HEK293T (cell line): ENCODE measurements at places on chromosomes 1 and 21.

DNA sequence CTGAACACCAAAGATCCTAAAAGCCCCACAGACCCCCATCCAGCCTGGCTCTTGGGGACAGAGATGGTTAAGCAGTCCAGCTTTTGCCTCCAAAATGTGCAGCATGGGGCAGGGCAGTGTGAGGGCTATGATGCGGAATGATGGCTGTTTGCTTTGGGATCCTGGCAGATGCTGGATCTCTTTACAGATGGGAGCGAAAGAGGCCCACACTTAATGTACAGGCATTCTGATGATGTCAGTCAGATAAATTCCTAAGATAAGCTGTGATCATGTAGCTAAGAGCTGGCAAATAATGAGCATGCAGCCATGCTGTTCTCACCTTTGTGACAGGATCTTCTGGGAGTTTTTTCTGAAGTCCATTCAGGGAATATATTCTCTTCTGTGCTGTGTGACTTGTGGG lies 17.6 kb upstream of the KCNQ4 start:
- DNase-seq: no peak

GRCh38 chr1:109392788-109393616 lies 4.7 kb downstream of the SORT1 start:
- DNase-seq: peak; percentile 35

- no peak for DNase-seq
Observed at GRCh38 chr1:203520315-203520714, 26.4 kb downstream of the OPTC start.

- no peak for DNase-seq
Observed at GRCh38 chr1:202160377-202160940, at the start of gene PTPN7. PTPN7 (minus strand) TSS chr1:202160602; CDS start chr1:202159402, 1,200 bp downstream.

GRCh38 chr1:160419838-160420169 lies 19.4 kb downstream of the VANGL2 start:
- DNase-seq: no peak

DNA sequence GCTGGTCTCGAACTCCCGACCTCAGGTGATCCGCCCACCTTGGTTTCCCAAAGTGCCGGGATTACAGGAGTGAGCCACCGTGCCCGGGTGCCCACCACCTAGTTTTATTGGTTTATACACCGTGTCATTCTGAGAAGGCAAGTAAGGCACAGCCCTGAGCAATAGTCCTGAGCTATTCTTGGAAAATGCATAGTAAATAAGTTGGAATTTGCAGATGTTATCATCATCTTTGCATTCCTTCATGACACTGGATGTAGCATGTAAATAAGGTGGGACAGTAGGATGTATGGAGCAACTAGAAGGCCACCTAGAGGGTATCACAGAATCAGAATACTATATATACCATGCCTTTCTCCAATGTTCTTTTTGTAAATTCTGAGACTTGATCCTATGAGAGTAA lies 11.0 kb downstream of the TOR1AIP2 start:
- DNase-seq: no peak

DNA sequence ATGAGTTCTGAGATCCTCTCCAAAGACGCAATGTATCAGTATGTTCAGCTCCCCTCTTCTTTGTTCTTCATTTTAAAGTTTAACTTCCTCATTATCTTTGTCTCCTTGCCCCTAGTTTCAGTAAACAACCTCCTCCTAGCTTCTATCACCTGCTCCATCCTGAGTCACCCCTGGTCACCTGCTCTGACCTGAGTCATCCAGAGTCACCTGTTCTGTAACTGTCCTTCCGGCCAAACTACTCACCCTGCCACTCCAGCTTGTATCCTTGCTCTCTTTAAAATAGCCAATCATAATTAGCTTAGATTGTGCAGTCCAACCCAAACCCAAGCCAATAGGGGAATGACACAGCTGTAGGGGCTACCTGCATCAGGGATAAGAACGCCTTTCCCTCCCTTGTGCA lies 332.0 kb downstream of the OLFM3 start:
- no peak for DNase-seq

DNA sequence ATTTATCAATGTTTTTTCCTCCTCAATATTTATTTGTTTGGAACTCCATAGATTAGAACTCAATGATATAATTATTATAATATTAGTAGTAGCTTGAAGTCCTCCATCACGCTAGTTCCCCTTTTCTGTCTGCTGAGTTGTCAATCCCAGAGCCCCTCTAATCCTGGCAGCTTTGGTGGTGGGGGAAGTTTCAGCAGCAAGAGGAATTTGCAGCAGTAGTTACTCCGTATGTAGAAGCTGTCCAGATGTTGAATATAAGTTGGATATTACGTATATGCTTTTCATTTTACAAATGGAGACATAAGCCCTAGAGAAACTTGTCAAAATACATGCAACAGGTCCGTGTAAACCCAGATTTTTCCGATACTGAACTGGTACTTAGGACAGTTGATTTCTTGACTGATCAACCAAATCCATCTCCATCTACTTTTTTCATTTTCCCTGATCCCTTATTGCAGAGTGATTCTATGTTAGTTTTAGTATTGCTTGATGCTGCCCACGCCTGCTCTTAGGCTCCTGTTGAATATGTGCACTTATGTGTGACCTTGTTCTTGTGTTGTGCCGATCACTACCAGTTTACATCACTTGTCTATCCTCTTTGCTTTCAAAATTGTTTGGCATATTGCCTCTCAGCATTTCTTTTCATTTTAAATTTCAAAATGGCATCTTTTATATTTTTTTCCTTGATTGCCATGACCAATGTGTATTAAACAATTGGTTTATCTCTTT lies 28.1 kb downstream of the SMAP2 start:
- no peak for DNase-seq

DNA sequence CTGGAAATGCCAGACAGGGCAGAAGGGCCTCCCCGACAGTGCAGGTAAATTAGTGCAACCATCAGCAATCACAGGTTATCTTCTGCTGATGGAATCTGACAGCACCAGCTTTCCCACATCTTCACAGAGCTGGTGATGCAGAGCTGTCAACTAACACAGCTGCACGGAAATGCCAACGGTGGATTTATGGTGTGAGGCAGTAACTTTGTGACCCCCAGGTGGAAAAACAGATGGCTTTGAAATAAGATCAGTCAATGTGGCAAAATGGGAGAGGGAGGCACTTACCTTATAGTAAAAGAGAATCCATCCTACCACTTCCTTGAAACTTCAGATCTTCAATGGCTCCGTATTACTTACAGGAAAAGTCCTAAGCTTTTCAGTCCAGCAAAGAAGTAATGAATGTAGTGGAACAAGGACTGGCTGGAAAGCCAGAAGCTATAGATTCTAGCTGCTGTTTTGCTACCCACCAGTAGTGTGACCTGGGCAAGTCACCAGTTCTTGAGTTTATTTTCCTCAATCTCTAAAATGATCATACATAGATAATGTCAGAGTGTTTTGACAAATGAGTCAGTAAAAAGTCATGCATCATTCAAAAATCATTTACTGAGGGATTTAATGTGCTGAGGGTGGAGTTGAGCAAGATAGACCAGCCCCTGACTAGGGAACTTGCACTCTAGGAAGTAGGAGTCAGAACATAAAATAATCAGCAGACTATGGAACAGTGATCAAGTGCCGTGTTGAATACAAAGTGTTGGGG lies 245.7 kb upstream of the JUN start:
- DNase-seq: no peak

DNA sequence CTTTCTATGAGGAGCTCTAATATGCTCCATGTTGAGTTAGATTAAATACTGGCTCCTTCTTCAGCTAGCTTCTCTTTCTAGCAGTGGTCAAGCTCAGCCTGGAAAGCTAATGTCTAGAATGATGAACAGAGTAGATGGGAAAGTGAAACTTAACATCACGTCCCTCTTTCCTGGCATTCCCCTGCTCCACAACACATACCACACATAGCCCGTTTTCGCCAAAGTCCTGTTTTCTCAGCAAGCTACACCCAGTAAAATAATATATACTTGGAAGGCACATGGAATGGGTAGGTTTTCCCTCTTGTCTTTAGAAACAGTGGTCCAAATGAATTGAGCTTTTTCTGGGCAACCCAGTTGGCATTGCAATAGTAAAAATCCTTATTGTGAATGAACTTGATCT lies 3.8 kb downstream of the KRTAP27-1 start:
- no peak for DNase-seq

GRCh38 chr21:45513741-45514310 lies 28.4 kb downstream of the SLC19A1 start:
- DNase-seq: no peak

- DNase-seq: no peak
Observed at GRCh38 chr1:47644212-47644573, 206.3 kb downstream of the FOXD2 start.

DNA sequence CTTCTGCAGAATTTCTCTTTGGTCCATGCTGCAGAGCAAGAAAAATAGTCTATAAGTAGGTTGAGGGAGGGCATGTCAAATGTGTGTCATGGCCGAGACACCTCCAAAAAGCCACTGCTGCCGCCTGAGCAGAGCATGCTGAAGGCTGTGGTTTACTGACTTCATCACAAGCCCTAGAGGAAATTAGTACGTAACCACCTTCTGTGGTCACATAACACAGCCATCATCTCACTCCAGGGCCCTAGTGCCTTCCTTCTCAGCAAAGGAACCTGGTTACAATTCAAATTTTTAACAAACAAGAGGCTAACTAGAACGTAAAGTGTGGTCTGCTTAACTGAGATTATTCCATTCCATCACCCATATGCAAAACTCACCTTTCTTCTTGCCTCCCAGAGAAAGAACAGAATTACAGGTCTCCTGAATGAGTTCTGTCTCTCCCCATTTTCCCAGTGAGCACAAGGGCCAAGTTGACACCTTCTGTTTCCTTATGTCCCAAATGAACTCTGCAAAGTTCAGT lies at the start of gene PTPN22:
TSS of gene PTPN22 (minus strand) at position 116 of the 517 bp plus-strand sequence.
- no peak for DNase-seq

GRCh38 chr21:40901691-40902090 lies 54.7 kb upstream of the DSCAM start:
- DNase-seq: no peak

- DNase-seq: no peak
Observed at GRCh38 chr1:53087332-53088285, 25.6 kb downstream of the PODN start.

DNA sequence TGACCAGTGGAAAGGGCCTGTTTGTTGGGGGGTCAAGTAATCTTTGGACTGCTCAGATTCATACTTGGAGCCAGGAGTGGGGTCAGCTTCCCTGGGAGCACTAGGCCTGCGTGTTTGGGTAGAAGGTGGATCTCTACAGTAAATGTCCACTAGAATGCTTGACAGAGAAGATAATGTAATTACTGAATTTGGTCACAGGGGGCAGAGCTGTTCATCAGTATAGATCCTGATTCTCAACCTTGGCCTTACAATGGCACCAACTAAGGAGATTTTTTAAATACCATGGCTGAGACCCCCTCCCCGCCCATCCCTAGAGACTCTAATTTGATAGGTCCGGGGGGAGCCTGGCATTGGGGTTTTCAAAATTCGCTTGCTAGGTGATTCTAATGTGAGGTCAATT lies 217.5 kb upstream of the PLXNA2 start:
- DNase-seq: peak; percentile 47

DNA sequence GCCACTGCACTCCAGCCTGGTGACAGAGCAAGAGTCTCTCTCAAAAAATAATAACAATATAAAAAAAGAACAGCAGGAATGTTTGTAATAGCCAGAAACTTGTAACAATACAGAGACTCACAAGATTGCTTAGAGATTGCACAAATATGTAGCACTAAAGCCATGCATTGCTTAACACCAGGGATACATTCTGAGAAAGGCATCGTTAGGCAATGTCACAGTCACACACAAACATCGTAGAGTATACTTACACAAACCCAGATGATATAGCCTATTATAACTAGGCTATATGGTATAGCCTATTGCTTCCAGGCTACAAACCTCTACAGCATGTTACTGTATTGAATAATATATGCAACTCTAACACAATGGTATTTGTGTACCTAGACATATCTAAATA lies 45.3 kb downstream of the GPATCH2 start:
- no peak for DNase-seq

DNA sequence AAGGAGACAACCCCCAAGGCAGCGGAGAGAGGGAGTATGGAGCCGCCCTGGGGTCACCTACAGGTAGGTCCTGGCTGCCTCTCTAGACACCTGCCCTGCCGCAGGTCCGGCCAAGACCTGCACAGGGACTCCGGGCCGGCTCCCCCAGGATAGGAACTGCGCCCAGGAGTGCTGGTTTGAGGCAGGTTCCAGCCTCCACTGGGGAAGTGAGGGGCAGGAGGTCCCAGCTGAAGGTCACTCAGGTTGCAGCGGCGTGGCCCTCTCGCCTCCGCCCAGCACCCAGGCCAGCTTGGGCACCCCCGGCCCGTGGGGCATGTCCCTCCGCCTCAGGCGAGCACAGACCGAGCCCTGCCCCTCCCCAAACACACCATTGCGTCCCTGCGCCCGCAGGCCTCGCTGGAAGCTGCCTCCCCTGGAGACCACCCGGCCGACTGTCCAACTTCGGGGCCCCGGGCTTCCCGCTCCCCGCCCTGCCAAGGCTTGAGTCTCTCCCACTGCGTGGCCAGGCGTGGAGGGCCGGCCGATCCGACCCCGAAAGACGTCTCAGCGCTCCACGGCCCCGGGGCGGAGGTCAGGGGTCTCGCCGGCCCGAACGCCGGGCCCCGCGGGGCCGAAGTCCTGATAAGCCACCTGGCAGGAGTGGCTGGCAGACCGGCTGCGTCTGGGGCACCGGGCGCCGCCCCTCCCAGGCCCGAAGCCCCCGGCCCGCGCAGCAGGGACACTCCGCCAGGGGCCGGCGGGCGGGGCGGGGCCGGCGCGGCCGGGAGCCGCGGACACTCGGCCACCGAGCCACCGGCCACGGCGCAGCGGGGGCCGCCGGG lies 1.4 kb upstream of the SKI start:
- no peak for DNase-seq

DNA sequence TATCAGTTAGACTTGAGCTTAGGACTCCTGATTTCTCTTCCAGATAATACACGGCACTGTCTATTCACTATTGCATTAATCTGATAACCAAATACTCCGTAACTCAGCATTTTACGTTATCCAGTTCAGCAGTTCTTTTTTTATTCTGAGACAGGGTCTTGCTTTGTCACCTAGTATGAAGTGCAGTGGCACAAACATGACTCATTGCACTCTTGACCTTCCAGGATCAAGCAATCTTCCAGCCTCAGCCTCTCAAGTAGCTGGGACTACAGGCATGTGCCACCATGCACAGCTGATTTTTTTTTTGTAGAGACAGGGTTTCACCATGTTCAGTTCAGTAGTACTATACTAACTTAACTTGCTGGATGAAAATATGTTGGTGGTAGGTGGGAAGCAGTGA lies 156.4 kb downstream of the PATJ start:
- DNase-seq: no peak
